ENCODE measurements at places on chromosomes 11 and 22. TPM values are rescaled to one million over a fixed set of nuclear protein-coding genes. Genes with fewer than 3 reads are reported as not detected.

- no peaks in the 10 kb centered on the region for H3K4me1 ChIP-seq
- H3K27me3 ChIP-seq = no peaks in the 10 kb centered on the region
- H3K36me3 ChIP-seq = peaks cover 47% of the 10 kb centered on the region
- no peak overlapping the region for H3K4me3 ChIP-seq
- H3K27ac ChIP-seq = no peak overlapping the region
These were observed 44.6 kb downstream of the RDX start for GRCh38 chr11:110251836-110252235.

GRCh38 chr11:73249304-73249703 is 22.8 kb upstream of the P2RY6 start:
- no peak overlapping the region for H3K4me3 ChIP-seq
- H3K27me3 ChIP-seq = no peaks in the 10 kb centered on the region
- DNase-seq = peak; percentile 8
- peaks cover 4% of the 10 kb centered on the region for H3K4me1 ChIP-seq

- no peaks in the 10 kb centered on the region for H3K27me3 ChIP-seq
- no peaks in the 10 kb centered on the region for H3K36me3 ChIP-seq
- no peak overlapping the region for H3K4me3 ChIP-seq
- no peak overlapping the region for H3K27ac ChIP-seq
- DNase-seq = peak; percentile 77
- H3K4me1 ChIP-seq = no peaks in the 10 kb centered on the region
These were observed 10.7 kb upstream of the GSTP1 start for GRCh38 chr11:67572747-67573419.

- peaks cover 4% of the 10 kb centered on the region for H3K4me1 ChIP-seq
- H3K4me3 ChIP-seq = 0 out of 3 replicates have a peak overlapping the region, but pooled peaks have one; percentile 21
- no peak for DNase-seq
- no peaks in the 10 kb centered on the region for H3K36me3 ChIP-seq
- H3K27ac ChIP-seq = no peak overlapping the region
These were observed 4.4 kb downstream of the CDON start for GRCh38 chr11:126058105-126058874.

DNA sequence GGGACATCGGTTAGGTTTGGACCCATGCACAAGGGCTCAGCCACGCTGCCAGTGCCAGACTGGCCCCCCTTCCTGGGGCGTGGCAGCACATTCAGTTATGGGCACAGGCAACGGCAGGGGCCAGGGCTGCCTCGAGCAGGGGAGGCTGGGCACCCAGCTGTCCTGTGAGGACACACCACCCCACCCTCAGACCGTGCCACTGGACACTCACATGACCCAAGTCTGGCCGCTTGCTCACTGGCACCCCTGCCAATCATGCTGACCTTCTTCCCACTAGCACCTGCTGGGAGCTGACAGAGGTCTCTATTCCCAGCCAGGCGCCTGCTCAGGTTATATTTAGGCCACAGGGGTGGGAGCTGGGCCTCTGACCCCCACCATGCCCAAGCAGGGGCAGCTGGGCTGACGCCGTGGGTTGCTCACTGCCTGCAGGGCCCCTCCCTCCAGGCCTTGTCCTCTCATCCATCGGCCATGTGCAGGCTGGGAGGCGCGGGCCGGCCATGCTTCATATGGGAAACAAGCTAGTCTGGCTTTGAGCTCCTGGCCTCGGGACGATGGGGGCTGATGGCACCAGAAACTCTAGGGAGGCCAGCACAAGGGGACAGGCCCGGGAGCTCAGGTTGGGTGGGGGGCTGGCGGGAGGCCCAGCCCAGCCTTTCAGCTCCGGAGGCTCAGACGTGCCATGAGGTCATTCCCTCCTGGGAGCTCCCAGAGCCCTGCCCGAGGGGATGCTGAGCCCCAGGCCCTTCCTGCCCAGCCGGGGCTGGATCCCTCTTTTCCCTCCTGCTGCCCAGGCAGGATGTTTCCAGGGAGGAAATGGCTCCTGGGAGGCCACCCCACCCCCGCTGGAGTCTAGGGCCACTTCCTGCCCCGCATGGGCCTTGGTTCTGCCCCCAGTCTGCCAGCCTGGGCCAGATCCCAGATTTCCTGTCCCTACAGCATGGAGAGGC is 15.2 kb upstream of the TBX1 start:
- no peaks in the 10 kb centered on the region for H3K27me3 ChIP-seq
- no peak overlapping the region for H3K27ac ChIP-seq
- no peak overlapping the region for H3K4me3 ChIP-seq
- no peak for DNase-seq
- no peaks in the 10 kb centered on the region for H3K36me3 ChIP-seq
- no peaks in the 10 kb centered on the region for H3K4me1 ChIP-seq

DNA sequence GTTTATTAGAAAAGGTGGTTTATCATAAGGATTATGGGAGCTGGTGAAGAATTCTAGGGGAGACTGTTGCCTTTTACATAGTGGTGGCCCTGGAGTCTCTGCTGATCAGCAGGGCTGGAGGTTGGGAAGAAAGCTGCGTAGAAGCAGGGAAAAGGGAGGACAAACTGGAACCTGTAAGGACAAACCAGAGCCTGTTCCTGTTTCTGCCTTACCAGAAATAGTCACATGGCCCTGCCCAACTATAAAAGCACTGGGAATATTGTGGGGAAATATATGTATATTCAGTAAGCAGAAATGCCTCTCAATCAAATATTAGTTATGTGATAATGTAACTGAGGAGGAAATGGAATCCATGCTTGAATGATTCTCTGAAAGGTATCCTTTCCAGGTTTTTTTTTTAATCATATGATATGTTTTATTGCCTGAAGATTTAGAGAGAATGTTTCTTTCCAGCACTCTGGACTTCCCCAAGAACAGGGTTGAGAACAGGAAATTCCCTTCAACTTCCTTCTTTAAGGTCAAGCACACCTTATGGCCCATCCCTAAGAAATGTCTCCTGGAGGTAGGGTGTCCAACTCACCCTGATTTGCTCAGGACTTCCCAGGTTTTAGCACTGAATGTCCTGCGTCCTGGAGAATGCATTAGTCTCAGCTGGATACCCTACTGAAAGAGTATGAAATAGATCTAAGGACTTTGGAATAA is 33.9 kb upstream of the SCUBE2 start:
- H3K36me3 ChIP-seq = peaks cover 4% of the 10 kb centered on the region
- H3K27me3 ChIP-seq = no peaks in the 10 kb centered on the region
- no peak overlapping the region for H3K4me3 ChIP-seq
- no peak overlapping the region for H3K27ac ChIP-seq
- peaks cover 11% of the 10 kb centered on the region for H3K4me1 ChIP-seq
- no peak for DNase-seq

GRCh38 chr11:117815262-117815803 is 9.2 kb downstream of the FXYD2 start:
- no peaks in the 10 kb centered on the region for H3K27me3 ChIP-seq
- no peaks in the 10 kb centered on the region for H3K4me1 ChIP-seq
- H3K36me3 ChIP-seq = no peaks in the 10 kb centered on the region
- H3K27ac ChIP-seq = no peak overlapping the region
- DNase-seq = no peak

DNA sequence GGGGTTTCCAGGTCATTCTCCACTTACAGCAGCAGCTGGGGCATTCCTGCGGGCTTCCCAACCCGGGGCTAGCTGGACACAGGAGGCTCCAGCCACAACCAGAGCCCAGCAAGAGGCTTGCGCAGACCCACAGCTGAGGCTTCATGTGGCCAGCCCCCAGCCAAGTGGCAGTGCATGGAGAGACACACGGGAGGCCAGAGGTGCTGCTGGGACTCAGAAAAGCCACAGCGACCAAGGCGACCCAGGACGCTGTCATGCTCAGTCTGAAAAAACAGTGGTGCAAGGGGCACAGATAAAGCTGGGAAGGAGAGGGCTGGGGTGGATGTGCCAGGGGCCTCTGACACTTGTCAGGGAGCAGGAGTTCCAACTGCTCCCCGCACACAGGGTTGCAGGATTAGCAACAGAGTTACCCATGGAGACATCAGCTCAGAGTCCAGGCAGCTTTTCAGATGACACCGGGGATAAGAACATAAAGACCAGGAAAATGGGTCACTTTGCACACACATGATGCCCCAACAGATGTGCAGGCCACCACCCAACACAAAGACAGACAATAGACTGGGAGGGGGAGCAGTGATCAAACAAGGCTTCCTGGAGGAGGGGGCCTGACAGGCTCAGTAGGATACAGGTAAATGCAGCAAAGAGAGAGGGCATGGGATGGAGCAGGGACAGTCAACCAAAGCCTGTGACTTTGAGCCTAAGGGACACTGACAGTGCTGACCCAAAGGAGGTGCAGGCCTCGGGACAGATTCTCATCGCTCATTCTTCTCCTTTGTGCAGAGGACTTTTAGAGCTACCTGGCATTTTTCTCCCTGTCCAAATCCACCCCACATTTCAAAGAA is 6.9 kb upstream of the NEAT1 start:
- no peak overlapping the region for H3K27ac ChIP-seq
- peaks cover 3% of the 10 kb centered on the region for H3K4me1 ChIP-seq
- H3K4me3 ChIP-seq = 0 out of 3 replicates have a peak overlapping the region, but pooled peaks have one; percentile 39
- H3K36me3 ChIP-seq = no peaks in the 10 kb centered on the region

DNA sequence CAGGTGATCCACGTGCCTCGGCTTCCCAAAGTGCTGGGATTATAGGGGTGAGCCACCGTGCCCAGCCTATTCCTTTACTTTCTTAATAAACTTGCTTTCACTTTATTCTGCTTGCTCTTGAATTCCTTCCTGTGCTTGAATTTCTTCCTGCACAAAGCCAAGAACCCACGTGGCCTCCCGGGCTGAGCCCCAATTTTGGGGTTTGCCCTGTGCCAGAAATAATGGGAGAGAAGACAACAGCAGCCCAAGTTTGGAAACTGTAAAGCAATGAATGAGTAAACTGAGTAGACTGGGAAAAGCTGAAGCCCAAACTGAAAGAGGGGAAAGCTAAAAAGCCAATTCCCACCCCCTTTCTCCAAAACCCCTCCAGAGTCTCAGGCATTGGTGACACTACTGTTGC is 136.4 kb downstream of the NECTIN1 start:
- H3K4me1 ChIP-seq = peaks cover 10% of the 10 kb centered on the region
- no peaks in the 10 kb centered on the region for H3K27me3 ChIP-seq
- H3K4me3 ChIP-seq = no peak overlapping the region
- no peak overlapping the region for H3K27ac ChIP-seq
- DNase-seq = no peak

Gene IL17REL
- 0.11 TPM for total RNA-seq

Gene TSPAN4
- 63.9 TPM for total RNA-seq

Gene HYOU1
- total RNA-seq = 234 TPM

All from H9 (cell line).